ENCODE measurements at places on chromosomes 11 and 22.

DNA sequence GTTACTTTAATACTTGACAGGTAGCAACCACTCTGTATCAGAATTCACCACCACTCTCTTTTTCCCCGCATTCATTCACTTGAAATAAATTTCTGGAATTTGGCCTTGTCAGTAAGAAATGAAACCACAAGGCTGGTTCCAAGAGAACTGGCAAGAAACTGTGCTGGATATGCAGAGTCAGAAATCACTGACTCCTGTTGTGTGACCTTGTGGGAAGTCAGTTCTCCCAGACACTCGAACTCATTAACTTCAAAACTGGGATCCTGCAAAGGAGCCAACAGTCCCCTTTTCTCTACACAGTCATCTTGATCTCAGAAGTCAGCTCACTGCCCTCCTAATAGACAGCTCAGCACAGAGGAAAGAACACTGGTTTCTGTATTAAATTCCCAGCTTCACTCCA lies 142.7 kb downstream of the LRRC4C start:
- no peak for DNase-seq

DNA sequence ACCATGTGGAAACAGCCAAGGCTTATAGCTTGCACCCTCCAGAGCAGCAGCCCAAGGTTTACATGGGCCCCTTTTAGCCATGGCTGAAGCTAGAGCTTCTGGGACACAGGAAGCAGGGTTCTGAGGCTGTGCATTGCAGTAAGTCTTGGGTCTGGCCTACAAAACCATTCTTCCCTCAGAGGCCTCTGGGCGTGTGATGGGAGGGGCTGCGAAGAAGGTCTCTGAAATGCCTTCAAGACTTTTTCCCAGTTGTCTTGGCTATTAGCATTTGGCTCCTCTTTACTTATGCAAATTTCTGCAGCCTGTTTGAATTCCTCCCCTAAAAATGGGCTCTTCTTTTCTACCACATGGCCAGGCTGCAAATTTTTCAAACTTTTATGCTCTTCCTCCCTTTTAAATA lies 109.5 kb downstream of the BBOX1 start:
- DNase-seq, result no peak

DNA sequence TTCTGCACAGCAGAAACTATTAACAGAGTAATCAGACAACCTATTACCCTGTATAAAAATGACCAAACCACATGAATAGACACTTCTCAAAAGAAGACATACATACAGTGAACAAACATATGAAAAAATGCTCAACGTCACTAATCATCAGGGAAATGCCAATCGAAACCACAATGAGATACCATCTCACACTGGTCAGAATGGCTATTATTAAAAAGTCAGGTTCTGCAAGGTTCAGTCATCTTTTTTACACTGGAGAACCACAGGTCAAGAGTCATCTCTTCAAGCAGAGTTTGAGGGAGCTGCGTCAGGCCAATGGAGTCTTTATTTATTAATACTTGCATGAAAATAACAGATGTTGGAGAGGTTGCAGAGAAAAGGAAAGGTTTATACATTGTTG lies 40.4 kb downstream of the RCN1 start:
- no peak for DNase-seq

- no peak for DNase-seq
Measured at GRCh38 chr22:42433754-42434682, 1.8 kb upstream of the NFAM1 start.

DNA sequence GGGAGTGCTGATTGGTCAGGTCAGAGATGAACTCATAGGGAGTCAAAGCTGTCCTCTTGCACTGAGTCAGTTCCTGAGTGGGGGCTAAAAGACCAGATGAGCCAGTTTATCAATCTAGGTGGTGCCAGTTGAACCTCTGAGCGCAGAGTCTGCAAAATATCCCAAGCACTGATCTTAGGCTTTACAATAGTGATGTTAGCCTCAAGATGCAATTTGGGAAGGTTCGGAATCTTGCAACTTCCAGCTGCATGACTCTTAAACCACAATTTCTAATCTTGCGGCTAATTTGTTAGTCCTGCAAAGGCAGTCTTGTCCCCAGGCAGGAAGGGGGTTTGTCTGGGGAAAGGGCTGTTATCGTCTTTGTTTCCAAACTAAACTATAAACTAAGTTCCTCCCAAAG lies 92.3 kb upstream of the PARVA start:
- DNase-seq, result no peak

DNA sequence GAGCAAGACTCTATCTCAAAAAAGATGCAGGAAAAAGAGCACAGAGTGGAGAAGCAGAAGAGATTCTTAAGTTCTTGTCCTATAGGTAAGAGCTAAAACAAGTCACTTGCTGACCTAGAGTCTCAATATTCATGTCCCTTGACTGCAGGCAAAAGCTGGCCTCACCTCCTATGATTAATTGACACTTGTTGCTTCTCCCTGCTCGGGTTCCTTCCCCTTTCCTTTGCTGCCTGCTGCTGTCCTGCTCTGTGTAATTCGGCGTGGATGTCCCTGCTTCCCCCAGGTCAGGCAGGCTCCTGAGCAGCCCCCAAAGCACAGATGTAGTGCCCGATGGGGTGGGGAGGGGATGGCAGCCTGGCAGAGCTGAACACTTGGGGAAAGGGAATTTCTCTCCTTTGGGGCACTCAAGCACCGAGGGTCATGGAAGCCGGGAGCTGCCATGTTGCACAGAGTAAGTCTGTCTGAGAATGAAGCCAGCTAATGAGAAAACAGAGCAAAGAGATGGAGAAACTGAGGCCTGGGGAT lies 60.8 kb upstream of the NUP50 start:
- no peak for DNase-seq

GRCh38 chr11:2482204-2482603 lies 37.4 kb downstream of the KCNQ1 start:
- DNase-seq, result no peak

- no peak for DNase-seq
Measured at GRCh38 chr22:22942511-22943329, 55.1 kb downstream of the IGLL5 start.

- no peak for DNase-seq
Measured at GRCh38 chr11:117604336-117604995, 192.6 kb downstream of the DSCAML1 start.

- DNase-seq, result no peak
Measured at GRCh38 chr11:48000432-48000831, 20.1 kb downstream of the PTPRJ start.

GRCh38 chr11:111361874-111362273 lies 17.2 kb downstream of the POU2AF1 start:
- DNase-seq, result no peak

GRCh38 chr11:61416941-61417340 lies 12.8 kb downstream of the CPSF7 start:
- DNase-seq, result no peak

GRCh38 chr11:19571906-19572305 lies 140.7 kb upstream of the NAV2 start:
- no peak for DNase-seq

GRCh38 chr11:80469871-80470270 lies 1029.0 kb upstream of the TENM4 start:
- no peak for DNase-seq

DNA sequence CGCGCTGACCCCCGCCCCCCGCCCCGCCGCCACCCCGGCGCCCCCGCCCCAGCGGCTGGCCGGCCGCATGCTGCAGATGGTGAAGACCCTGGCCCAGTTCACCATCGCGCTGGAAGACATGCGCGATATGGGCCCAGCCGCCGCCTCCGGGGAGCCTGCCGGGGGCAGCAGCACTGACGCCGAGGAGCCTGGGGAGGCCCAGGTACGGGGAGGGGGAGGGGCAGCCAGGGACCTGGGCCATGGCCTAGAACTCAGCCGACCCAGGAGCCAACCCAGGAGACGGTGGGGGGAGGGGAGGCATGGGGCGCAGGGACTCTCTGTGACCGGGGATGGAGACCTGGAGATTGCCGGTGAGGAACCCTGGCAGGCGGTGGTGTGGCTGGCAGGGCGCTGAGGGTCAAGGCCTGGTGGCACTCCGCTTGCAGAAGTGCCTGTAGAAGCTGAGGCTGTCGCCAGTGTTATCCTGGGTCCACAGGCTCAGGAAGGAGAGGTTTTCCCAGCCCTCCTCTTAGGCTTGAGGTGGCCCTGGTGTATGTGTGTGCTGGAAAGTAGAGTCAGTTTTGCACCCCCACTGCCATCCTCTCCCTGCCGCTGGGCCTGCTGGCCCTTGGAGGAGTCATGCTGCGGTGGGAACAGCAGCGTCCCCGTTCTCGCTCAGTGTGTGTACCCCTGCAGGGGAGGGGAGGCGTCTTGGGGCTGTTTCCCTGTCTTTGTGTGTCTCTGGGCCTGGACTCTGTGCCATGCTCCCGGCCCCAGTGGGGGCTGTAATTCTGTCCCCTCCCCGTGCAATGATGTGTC lies 32.9 kb upstream of the RELT start:
- no peak for DNase-seq

DNA sequence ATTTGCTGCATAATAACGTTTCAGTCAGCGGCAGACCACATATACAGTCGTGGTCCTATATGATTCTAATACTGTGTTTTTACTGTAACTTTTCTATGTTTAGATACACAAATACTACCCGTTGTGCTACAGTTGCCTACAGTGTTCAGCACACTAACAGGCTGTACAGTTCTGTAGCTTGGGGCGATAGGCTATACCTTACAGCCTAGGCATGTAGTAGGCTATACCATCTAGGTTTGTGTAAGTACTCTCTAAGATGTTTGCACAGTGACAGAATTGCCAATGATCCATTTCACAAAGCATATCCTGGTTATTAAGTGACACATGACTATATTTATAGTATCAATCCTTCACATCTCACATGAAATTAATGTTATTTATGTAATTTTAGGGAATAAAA lies 78.2 kb downstream of the YAP1 start:
- DNase-seq, result no peak

- no peak for DNase-seq
Measured at GRCh38 chr11:7473717-7474116, 11.6 kb upstream of the OLFML1 start.

GRCh38 chr11:122917311-122917710 lies 34.8 kb downstream of the JHY start:
- peak; percentile 20 for DNase-seq

GRCh38 chr11:80521592-80521991 lies 1080.8 kb upstream of the TENM4 start:
- no peak for DNase-seq

DNA sequence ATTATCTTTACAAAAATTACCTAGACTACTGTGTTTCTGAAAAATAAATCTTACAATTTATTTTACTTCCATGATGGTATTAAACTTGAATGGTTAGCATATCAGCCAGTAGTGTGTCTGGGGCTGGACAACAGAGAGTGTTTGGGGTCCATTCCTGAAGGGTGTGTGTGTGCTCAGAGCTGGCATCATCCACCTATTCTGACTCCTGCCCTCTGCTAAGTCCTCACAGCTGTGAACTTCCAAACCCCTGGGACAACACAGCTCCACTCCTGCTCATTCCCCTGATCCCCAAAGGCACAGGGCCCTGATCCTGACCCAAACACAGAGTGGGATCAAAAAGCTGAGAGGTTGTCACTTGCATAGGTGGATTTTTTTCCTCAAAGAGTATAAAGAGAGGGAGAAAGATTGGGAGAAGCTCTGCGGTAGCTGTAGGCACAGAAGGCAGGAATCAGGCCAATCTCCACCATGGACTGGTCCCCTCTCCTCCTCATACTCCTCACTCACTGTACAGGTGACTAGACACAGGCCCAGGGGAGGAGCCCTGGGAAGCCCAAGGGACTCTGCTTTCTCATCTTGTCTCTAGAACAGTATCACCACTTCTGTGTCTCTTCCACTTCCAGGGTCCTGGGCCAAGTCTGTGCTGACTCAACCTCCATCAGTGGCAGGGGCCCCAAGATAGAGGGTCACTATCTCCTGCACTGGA lies 55.7 kb upstream of the TOP3B start:
- no peak for DNase-seq

- no peak for DNase-seq
Measured at GRCh38 chr11:63709336-63709884, 28.1 kb downstream of the RTN3 start.

DNA sequence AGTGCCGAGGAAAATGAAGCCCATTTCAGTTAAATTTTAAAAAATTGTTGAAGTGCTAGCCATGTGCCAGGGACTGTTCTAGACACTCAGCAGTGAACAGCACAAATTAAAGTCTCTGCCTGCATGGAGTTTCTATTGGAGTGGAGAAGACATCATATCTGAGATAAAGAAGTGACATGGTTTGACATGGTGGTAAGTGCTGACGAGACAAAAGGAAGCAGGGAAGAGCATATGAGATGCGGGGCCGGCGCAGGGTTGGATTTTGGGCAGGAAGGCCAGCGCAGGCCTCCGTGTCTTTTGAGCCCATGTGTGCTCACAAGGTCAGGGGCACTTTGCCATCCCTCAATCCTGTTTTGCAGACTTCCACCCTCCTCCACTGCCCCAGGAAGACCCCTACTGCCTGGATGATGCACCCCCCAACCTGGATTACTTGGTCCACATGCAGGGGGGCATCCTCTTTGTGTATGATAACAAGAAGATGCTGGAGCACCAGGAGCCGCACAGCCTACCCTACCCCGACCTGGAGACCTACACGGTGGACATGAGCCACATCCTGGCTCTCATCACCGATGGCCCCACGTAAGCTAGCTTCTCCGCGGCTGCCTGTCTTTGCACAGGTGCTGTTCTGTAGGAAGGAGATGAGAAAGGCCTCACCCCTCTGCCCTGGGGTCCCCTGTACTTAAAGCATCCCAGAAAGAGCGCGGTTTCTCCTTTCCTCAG lies 29.6 kb downstream of the AMPD3 start:
- DNase-seq, result no peak

DNA sequence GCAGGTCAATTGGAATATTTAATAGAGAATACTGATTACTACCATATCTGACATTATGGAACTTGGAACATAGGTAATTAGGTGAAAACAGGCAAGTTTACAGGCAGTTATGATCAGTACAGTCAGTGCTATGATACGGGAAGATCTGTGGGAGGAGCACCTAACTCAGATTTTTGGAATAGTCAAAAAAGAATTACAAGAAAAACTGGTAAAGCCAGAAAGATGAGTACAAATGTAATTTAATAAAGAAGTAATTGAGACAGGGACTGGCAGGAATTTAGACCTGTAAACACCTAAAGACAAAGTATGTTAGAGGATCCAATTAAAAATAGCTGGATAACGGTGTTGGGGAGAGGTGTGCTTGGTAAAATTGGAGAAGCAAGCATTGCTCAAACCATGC lies 206.5 kb upstream of the ANO5 start:
- no peak for DNase-seq

DNA sequence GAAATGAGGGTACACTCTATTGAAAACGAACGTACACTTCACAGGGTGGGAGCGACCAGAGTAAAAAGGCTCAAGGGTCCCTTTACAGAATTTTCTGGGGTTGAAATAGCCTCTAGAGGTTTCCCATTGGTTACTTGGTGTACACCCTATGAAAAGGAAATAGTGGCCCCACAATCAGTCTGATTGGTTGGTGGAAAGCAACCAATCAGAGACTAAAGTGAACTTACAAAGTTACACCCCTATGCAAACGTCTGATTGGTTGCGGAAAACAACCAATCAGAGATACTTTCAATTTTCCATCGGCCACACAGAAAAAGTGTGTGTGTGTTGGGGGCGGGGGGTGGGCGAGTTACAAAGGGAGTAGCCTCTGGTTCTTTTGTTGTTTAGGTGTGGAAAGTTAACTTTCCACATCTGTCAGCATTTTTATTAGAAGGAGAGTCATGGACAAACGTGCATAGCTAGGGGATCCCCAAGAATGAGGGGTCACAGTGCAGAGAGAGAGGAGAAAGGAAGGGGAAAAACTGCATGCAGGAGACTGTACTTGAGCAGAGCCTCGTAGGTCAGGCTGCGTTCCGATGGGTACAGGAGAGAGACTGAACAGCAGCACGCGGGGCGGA lies 1152.1 kb downstream of the TBC1D22A start:
- DNase-seq, result no peak

All from psoas muscle (tissue), 8 donors.